Heart left ventricle (tissue), 16 donors: ENCODE measurements at places on chromosomes 6 and 20.

- no peak for DNase-seq
These were observed 26.4 kb upstream of the PAQR8 start for GRCh38 chr6:52335576-52335975.

- DNase-seq = no peak
These were observed 636.6 kb upstream of the MMS22L start for GRCh38 chr6:97919631-97920030.

GRCh38 chr6:77707603-77708002 lies 54.8 kb downstream of the MEI4 start:
- DNase-seq = no peak

- DNase-seq = no peak
These were observed 95.4 kb downstream of the WASF1 start for GRCh38 chr6:110083875-110084585.

DNA sequence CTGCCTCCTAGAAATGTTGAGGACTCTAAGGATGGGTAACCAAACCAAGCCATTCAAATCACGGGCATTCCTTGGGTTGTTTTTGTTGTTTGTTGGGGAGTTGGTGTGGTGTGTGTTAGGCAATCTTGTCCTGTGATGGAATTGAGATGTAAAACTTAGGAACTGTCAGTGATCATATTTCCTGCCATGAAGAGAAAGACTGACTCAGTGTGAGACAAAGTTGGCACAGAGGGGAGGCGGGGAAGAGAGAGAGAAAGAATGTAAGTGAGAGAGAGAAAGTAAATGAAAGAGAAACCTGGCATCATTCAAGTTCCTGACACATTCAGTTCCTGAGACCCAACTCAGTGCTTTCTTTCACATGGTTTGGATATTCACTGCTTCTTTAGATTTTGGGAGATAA lies 21.6 kb upstream of the FBXO30 start:
- DNase-seq = no peak

GRCh38 chr20:46946796-46947195 lies 52.2 kb downstream of the EYA2 start:
- no peak for DNase-seq

GRCh38 chr6:37622646-37623071 lies 75.0 kb downstream of the MDGA1 start:
- no peak for DNase-seq

DNA sequence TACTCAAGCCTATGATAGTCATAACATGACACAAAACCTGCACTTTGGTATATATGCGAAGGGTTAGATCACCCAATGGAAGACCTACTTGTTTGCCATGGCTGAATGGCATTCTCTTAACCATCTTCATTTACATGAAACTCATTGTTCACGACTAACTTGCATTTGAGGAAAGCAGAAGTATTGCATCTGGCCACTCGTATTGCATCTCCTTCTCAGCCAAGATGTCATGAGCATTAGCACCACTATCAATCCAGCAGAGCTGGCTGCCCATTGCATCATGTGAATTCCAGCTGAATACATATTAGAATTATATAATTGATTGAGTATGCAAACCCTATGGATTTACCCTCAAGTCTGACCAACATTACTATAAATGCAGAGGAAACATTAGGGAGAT lies 390.2 kb downstream of the LAMA2 start:
- no peak for DNase-seq
